ENCODE measurements at places on chromosomes 4 and X.

DNA sequence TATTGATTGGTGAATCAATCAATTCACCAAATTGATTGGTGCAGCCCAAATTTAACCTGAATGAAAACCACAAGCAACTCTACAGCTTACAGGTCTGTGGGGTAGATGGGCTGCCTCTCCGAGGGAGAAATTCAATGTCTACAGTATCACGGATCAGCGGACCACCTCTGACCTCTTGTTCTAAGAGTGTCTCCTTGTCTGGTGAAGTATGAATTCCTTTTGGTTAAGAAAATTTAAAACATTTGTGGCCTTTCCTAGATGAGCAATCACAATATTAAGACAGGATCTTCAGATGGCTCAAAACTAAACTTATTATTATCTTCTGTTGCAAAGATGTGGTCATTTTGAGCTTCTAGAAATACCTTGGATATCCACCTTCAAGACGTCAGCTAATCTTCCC lies 153.3 kb downstream of the IL15 start:
- no peak for DNase-seq

DNA sequence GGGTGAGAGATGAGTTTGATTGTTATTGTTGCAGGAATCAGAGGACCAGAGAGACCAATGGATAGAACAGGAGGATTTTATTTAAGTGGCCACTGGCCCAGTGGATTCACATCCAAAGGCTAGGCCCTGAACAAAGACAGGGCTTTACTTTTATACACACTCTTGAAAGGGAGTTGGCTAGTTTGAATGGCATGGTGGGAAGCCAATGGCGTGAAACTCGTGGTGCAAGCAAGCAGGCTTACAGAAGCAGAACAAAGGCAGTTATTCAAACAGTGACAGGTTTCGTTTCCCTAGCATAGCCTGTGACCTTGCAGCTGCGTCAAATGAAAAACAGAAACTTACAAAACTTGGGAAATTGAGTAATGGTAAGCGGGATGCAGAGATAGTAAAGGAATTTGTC lies 110.2 kb upstream of the PRDX4 start:
- no peak for DNase-seq

- DNase-seq: no peak
These were observed 54.9 kb downstream of the F8 start for GRCh38 chrX:154967603-154968002.

DNA sequence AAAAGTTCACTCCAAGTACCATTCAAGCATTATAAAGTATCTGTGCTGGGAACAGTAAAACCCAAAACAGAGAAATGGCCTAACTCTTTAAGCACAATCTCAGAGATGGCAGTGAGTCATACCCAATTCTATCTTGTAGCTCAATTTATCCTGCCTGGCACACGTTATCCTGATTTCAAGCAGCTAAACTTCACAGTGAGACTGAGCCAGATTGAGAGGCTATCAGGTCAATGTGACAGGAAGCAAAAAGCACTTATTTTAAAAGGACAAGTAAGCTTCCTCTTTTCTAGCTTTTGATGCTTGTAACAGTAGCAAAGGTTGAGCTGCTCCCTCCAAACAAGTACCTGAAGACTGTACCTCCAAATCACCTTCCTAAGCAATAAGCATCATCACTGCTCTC lies 324.9 kb downstream of the NAF1 start:
- no peak for DNase-seq

DNA sequence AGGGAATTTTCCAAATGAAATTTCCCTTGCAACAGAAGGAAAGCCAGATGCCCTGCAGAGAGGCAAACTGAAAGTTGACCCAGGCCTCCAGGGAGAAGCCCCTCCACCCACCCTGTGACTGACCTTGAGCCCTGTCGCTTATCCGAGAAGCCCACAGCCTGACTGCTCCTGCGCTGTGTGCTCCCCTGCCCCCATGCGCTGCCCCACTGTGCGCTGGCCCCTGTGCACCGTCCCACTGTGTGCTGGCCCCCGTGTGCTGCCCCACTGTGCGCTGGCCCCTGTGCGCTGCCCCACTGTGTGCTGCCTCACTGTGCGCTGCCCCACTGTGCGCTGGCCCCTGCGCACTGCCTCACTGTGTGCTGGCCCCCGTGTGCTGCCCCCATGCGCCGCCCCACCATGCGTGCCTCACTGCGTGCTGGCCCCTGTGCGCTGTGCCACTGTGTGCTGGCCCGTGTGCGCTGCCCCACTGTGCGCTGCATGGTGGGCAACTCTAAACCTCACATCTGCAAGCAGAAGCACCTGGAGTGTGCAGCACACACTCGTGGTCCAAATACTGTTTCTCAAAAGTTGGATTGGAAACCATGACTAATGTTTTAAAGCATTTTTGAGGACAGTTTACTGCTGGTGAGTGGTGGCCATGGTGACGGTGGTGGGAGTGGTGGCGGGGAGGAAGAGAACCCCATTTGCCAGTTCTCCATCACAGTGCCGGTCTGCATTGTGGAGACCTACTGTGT lies 8.3 kb upstream of the GRPEL1 start:
- no peak for DNase-seq

- no peak for DNase-seq
These were observed 58.6 kb upstream of the PAGE5 start for GRCh38 chrX:55161581-55161980.

DNA sequence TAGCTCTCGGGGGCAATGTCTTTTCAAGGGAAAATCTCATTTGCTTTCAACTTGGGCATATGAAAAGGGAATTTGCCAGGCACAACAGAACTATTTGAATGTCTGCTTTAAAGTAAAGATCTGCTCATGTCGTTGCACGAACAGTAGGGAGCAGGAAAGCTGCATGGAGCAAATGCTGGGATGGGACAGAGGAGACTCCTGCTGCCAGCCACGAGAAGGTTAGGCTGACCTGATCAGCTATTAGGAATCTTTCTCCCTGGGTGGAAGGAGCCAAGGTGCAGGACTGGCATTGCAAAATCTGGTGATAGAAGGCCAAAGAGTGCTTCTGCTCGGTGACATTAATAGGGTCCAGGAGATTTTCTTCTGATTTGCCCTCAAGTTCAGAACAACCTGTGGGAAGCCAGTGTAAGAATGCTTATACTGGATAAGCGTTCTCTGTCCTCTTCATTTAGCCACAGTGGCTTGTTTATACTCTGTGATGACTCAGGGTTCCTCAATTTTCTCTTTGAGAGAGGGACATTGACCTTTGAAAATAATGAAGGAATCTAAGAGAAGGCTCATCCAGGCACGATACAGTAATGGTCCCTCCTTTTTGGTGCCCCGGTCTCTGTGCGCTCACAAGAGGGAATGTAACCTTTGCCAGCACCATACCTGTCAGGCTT lies 22.9 kb downstream of the FHL1 start:
- DNase-seq: no peak

DNA sequence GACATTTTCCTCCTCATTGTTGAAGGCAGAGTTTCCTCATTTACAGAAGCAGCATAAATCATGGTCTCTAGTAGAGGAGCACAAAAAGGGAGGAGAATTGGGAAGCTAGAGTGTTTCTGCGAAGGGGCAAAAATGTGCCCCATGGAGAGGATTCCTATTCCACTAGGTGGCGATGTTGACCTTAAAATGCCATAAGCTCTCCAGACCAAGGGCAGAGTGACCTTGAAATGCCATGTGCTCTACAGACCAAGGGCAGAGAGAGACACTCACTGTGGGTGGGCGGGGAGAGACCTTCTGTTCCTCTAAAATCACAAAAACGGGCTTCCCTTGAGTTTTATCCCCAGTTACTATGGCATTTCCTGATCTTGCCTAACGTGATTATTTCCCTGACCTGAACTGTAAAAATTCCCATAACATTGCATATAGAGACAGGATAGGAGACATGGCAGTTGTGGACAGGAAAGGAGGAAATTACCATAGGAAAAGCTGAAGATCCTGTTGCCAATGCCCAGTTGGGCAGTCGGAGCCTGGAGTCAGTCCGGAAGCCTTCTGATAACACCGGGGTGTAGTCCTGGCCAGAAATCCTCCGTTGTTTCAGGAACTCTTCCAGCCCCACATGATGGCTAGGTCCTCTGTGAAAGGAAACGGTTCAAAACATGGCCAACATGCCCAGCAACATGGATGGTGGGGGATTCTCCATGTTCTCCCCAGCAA lies 567.7 kb downstream of the MAGEB5 start:
- DNase-seq: no peak

GRCh38 chr4:186901850-186902249 lies 178.2 kb upstream of the FAT1 start:
- no peak for DNase-seq

DNA sequence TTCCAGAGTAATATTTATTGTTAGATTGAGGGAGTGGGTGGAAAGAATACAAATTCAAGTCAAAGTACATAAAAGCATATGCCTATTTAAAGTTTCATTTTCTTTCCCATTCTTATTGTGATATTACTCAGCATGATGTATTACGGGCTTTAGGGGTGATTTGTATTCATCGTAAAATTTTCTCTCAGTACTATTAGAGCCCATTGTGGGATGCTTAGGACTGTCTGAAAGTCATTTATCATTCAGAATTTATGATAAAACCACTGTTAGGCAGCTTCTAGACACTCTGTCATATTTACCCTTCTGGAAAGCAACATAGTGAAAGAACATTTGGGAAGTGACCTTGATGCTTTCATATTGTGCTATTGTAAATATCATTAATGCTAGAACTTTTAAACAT lies 45.9 kb downstream of the AGA start:
- DNase-seq: no peak

GRCh38 chr4:44761306-44761705 lies 35.0 kb upstream of the GNPDA2 start:
- no peak for DNase-seq

DNA sequence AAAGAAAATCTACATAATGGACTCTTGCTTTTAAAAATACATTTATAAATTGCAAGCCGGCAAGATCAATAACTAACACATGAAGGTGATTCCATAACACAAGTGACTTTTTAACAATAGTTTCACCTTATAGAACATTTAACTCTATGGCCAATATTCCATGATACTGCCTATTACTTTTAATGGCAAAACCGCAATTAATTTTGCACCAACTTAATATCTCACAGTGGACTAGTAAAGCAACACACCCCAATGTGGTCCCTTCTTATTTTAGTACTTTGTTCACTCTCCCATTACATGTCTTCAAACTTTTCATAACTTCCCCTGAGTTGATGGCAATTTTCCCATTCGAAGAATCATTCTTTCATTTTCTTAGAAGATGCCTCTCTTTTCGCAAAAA lies 351.6 kb upstream of the F9 start:
- DNase-seq: no peak

- DNase-seq: no peak
These were observed 81.0 kb upstream of the STIM2 start for GRCh38 chr4:26779674-26780073.

DNA sequence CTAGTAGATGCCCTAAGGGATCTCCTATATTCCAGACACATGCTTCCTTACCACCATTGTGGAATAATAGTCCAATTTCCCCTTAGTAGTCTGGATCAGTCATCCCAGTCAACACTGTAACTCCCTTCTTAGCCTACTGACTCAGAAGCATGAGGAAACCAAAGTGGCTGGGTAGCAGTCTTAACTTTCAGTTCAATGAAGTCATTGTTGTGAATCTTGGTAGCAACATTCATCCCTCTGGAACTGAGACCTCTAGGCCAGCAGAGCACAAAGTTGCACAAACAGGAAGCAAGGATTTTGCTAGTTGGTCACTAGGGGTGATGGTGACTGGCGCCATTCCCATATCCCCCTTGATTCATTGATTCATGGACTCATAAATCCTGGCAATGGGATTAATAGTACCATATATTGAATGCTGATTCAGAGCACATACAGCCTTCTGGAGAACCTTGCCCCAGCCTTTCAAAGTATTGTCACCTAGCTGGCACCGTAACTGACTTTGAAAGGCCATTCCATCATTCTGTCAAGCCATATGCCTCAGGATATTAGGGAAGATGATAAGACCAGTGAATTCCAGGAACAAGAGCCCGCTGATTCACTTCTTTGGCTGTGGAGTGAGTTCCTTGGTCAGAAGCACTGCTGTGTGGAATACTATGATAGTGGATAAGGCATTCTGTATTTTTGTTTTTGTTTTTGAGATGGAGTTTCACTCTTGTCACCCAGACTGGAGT lies 19.7 kb upstream of the GPAT3 start:
- no peak for DNase-seq

- DNase-seq: no peak
These were observed 31.2 kb downstream of the SLC2A9 start for GRCh38 chr4:9989918-9990635.

GRCh38 chr4:183164963-183165362 lies 65.9 kb downstream of the WWC2 start:
- DNase-seq: no peak

DNA sequence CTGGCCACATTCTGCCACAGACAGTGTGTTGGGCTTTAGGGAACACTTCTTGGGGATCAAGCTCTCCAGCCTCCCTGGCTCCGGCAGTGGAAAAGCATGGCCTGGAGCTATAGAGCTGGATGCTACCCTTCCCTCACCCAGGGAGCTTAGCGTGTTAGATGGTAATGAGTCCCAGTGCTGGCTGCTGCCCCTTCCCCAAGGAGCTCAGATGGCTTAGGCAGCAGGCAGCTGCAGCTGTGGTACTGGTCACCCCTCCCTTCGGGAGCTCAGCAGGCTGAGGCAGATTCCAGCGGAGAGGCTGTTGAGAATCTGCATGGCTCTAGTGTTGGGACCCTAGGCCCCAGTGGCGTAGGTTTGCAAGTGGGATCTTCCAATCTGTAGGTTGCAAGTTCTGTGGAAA lies 19.5 kb downstream of the TMEM144 start:
- no peak for DNase-seq

Data from KG1 (cell line).